Uterus (tissue), 4 donors: ENCODE measurements at places on chromosomes 4 and X. TPM values are rescaled to one million over a fixed set of nuclear protein-coding genes. Genes with fewer than 3 reads are reported as not detected.

GRCh38 chr4:24076811-24077210 lies 187.0 kb upstream of the PPARGC1A start:
- no peaks in the 10 kb centered on the region for H3K4me1 ChIP-seq
- H3K27ac ChIP-seq: no peak overlapping the region
- DNase-seq: no peak
- H3K4me3 ChIP-seq: no peak overlapping the region

DNA sequence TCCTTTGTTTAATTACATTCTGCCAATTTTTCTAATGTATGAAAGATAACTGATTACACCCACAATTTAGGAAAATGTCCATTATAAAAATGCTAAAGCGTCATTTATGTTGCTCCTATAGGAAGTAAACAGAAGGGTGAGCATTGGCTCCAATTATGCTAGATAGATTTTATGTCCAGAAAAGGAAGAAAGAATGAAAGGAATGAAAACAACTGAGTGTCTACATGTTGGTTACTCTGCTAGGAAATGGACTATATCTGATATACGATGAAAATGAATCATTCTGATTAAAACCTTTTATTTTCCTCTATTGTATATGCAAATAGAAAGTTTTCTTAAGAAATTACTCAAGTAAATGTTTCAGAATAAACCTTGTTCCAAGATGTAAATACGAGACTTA lies 1.6 kb downstream of the ENAM start:
- DNase-seq: no peak
- no peaks in the 10 kb centered on the region for H3K4me1 ChIP-seq

- DNase-seq: no peak
- no peaks in the 10 kb centered on the region for H3K4me1 ChIP-seq
- H3K27ac ChIP-seq: no peak overlapping the region
- H3K36me3 ChIP-seq: no peaks in the 10 kb centered on the region
- H3K4me3 ChIP-seq: no peak overlapping the region
Measured at GRCh38 chr4:163536091-163536490, 41.6 kb downstream of the TMA16 start.

DNA sequence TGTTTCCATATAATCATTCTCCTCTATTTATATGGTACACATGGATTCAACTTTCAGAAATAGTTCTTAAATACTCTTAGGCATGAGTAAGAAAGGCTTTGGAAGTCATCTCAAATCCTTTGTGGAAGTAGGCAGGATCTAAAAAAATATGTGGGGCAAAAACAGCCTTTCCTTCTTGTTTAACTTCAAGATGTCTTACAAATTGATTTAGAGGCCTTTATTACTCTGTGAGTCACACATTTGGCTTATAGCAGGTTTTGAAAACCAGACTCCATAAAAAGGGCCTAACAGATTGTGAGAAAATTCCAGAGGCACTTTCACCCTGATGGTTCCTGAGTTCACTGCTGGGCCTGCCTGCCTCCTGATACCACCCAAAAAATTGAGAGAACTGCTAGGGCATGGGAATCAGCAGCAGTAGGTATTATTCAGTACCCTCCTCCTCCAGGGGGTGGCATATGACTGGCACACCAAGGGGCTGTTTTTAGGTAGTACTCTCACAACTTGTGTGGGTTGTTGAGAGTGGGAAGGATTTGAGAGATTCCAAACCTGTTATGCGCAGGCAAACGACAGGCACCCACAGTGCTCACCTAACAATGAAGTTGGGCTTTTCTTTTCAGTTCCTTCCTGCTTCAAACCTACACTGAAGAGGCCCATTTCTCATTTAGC lies 162.7 kb upstream of the MBNL3 start:
- no peaks in the 10 kb centered on the region for H3K27me3 ChIP-seq
- DNase-seq: no peak
- no peaks in the 10 kb centered on the region for H3K36me3 ChIP-seq
- no peak overlapping the region for H3K4me3 ChIP-seq
- H3K27ac ChIP-seq: peak overlapping the region; percentile 37

DNA sequence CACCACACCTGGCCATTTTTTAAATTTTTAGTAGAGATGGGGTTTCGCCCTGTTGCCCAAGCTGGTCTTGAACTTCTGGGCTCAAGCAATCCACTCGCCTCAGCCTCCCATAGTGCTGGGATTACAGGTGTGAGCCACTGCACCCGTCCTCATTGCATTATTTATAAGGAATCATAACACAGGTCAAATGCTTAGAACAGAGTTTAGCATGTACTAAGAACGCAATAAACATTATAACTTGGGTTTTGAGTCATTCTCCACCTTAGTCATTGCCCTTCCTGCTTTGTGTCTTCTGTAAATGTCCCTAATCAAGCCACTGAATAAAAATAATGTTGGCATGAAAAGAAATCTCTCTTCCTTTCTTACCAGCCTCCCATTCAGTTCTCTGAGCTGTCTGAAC lies 38.5 kb upstream of the SHROOM4 start:
- no peak overlapping the region for H3K27ac ChIP-seq
- no peaks in the 10 kb centered on the region for H3K36me3 ChIP-seq
- no peaks in the 10 kb centered on the region for H3K27me3 ChIP-seq

DNA sequence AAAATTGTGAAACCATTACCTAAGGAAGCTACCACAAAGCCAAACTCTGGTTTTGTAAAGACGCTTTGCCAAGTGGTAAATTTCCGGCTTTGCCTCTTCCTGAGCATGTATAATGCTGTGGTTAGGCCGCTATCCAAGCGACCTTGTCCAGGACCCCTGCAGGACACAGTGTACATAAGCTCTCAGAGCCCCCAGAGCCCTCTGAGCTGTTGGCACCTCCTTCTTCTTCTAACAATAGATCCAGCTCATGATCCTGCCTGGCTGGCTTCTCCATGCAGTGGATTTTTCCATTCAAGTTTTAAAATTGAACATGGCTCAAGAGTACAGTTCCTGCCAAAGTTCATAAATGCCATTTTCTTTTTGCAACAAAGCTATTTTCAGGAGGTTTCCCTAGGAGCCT lies 326.7 kb downstream of the MAPK10 start:
- DNase-seq: peak; percentile 40
- peak overlapping the region; percentile 63 for H3K27ac ChIP-seq
- no peak overlapping the region for H3K4me3 ChIP-seq
- H3K36me3 ChIP-seq: no peaks in the 10 kb centered on the region
- peaks cover 5% of the 10 kb centered on the region for H3K4me1 ChIP-seq
- H3K27me3 ChIP-seq: no peaks in the 10 kb centered on the region

DNA sequence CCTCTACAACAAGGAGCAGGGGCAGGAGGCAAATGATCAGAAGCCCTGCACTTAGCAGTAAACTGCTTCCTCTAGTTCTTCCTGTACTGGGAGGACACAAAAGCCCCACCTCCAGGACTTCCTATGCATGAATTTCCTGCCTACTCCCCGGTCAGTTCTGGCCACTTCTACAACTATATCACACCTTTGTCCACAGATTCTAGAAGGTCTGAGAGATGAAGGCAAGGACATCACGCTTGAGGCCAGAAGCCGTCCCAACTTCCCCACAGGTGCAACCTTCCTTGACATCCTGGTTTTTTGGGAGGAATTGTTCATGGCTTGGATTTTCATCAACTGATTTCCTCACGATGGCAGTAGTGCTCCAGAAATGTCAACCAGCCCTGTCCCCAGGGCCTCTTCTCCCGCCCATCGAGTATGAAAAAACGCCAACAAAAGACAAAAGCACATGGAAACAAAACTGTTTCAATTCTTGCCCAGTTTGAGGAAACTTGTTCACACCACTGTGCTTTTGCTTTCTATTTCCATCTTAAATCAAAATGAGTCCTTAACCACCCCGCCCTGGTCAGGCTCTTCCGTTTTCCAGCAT lies 206.5 kb upstream of the STK26 start:
- no peaks in the 10 kb centered on the region for H3K27me3 ChIP-seq
- H3K4me3 ChIP-seq: peak overlapping the region; percentile 28
- H3K27ac ChIP-seq: peak overlapping the region; percentile 30
- no peaks in the 10 kb centered on the region for H3K4me1 ChIP-seq

DNA sequence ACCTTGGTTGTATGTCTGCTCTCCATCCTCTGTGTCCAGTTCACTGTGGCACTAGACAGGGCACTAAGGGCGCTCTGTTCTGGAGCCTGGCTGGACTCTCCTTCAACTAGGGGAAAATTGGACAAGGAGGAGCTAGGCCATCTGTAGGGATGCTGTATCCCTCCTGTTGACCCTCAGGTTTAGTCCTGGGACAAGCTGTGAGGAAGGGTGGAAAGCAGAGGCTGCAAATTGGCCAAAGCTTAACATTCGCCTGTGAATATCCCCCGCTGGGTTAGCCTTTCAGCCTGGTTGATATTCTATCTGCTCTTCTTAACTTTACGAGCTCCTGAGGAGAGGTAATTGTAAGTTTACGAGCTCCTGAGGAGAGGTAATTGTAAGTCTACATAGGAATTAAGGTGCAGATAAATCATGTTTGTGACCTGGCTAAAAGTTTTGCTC lies 64.4 kb upstream of the ENPEP start:
- no peak for DNase-seq
- peak overlapping the region; percentile 77 for H3K27ac ChIP-seq
- no peak overlapping the region for H3K4me3 ChIP-seq
- H3K4me1 ChIP-seq: no peaks in the 10 kb centered on the region
- no peaks in the 10 kb centered on the region for H3K36me3 ChIP-seq

DNA sequence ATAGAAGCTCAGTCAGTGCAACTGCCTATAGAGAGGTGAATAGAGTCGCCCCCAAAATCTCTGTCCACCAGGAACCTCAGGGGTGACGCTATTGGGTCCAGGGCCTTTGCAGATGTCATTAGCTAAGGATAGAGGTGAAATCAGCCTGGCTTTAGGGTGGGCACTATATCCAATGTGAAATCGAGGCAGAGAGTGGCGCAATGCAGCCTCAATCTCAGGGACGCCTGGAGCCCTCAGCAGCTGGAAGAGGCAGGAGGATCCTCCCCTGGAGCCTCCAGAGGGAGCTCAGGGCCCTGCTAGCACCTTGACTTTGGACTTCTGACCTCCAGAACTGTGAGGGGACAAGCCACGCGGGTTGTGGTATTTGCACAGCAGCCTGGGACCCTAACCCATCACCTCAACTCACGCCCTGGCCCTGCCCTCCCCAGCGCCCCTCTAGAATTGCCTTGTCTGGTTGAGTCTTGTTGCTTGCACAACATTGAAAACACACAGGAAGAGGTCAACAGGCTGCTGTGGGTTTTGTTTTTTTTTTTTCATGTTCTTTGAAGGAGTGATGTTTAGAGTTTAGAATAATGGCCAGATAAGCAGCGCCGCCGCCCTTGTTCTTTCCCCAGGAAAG lies 89.4 kb upstream of the PSAPL1 start:
- H3K36me3 ChIP-seq: no peaks in the 10 kb centered on the region
- no peaks in the 10 kb centered on the region for H3K4me1 ChIP-seq
- no peak overlapping the region for H3K4me3 ChIP-seq

GRCh38 chr4:77263247-77263646 lies 106.2 kb downstream of the CCNG2 start:
- H3K4me3 ChIP-seq: no peak overlapping the region
- no peaks in the 10 kb centered on the region for H3K36me3 ChIP-seq
- no peaks in the 10 kb centered on the region for H3K4me1 ChIP-seq

GRCh38 chr4:1239141-1239949 lies 9.6 kb downstream of the CTBP1 start:
- H3K27me3 ChIP-seq: no peaks in the 10 kb centered on the region
- peaks cover 16% of the 10 kb centered on the region for H3K4me1 ChIP-seq
- no peak overlapping the region for H3K27ac ChIP-seq
- peak; percentile 12 for DNase-seq
- H3K4me3 ChIP-seq: no peak overlapping the region

- no peaks in the 10 kb centered on the region for H3K36me3 ChIP-seq
- peak overlapping the region; percentile 31 for H3K4me3 ChIP-seq
- H3K27ac ChIP-seq: peak overlapping the region; percentile 67
- no peaks in the 10 kb centered on the region for H3K27me3 ChIP-seq
Measured at GRCh38 chr4:85777908-85778631, 303.1 kb downstream of the ARHGAP24 start.

GRCh38 chr4:74855879-74856278 lies 61.6 kb upstream of the BTC start:
- no peak overlapping the region for H3K4me3 ChIP-seq
- H3K27ac ChIP-seq: no peak overlapping the region
- H3K36me3 ChIP-seq: no peaks in the 10 kb centered on the region
- no peaks in the 10 kb centered on the region for H3K27me3 ChIP-seq
- DNase-seq: no peak

DNA sequence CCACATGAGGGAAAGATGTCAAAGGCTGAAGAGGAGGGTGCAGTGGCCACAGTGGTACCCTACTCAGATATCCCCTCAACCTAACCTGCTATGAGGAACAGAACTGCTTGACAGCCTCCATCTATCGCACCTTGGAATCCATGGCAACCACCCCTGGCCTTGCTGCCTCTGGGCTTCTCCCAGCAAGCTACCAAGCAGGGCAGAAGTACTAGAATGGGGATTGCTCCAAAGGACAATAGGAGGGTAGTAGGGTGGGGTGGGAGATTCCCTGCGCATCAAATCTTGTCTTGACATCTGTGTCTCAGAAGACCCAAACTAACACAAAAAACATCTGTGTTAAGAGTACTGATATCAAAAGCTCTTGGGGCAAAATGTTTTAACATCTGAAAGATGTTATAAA lies 118.2 kb downstream of the FBXW7 start:
- no peak overlapping the region for H3K4me3 ChIP-seq
- no peak for DNase-seq
- H3K4me1 ChIP-seq: no peaks in the 10 kb centered on the region

- H3K36me3 ChIP-seq: no peaks in the 10 kb centered on the region
- H3K27me3 ChIP-seq: no peaks in the 10 kb centered on the region
- no peaks in the 10 kb centered on the region for H3K4me1 ChIP-seq
- DNase-seq: no peak
Measured at GRCh38 chrX:118594697-118595420, 99.2 kb downstream of the DOCK11 start.

Gene WWC2
- total RNA-seq: 26.9 TPM

Gene MGAT4D
- total RNA-seq: not detected

Gene RNF128
- 0.76 TPM for total RNA-seq

Gene NLGN3
- total RNA-seq: 14.4 TPM

Gene FAT1
- total RNA-seq: 38.2 TPM

Gene SLC9B1
- not detected for total RNA-seq

Gene PPP4R3C
- total RNA-seq: not detected

Gene SSX7
- total RNA-seq: not detected

Gene GPRASP2
- 7.9 TPM for total RNA-seq

Gene ZXDA
- 4.4 TPM for total RNA-seq

Gene CDS1
- 8.8 TPM for total RNA-seq
